Neuronal stem cell (in vitro differentiated cells): ENCODE measurements at places on chromosomes 6 and 20.

GRCh38 chr20:50332491-50332980, 141.9 kb downstream of the CEBPB start:
- DNase-seq, result no peak

DNA sequence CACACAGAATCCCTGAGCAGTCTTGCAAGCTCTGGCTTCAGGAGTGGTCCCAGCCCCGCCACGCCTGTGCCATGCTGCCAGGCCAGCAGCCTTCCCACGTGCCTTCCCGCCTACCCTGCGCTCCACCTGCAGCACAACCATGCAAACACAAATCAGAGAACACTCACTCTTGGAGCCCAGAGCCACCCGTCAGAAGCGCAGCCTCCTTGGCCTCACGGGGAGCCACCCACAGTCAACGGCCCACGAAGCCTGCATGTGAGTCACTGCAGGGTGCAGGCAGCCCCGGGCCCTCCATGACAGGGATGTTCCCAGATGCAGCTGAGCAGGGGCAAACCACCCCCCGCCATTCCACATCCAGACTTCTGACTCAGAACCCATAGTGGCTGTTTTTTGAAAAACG, 217.0 kb downstream of the DLL1 start:
- DNase-seq, result no peak

- no peak for DNase-seq
Measured at GRCh38 chr6:158554611-158555361, 5.1 kb upstream of the TMEM181 start.

GRCh38 chr6:73728548-73729205, 32.7 kb downstream of the CD109 start:
- DNase-seq, result no peak

GRCh38 chr20:44754554-44754953, 8.9 kb downstream of the KCNK15 start:
- DNase-seq, result no peak
